A172 (cell line): ENCODE measurements at places on chromosomes 7 and 10. TPM values are rescaled to one million over a fixed set of nuclear protein-coding genes. Genes with fewer than 3 reads are reported as not detected.
A peak's percentile ranks its signal among the peaks of the same experiment; 100 is the strongest.

DNA sequence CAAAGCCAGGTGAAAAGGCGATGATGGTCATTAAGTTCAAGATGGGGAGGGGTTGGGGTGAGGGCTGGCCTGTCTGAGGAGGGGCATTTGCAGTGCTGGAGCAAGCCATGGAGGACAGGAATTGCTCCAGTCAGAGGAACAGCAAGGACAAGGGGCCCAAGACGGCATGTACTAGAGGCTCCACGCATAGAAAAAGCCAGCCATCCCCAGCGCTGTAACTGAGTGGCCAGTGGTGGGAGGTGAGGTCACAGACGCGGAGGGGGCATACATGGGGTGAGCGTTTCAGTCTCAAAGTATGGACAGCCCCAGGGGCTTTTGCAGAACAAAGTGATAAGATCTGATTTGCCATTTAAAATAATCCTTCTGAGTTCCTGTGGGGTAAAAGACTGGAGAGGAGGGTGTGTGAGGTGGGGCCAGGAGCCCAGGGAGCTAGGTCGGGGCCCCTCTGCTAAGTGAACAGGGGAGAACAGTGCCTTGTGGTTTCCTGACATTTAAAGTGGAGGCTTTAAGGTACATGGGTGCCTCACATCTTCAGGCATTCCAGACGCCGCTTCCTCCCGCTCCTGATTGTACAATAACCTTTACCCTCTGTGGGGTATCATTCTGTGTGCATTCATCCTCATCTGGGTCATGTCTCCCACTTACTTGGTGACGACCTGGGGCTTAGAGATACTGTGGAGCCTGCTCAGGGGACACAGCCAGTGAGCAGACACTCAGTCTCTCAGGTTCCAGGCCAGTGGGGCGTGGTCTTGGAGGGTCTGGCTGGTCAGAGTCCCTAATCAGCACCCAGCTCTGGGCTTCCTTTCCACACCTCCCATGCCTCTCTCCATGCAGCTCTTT is 105.6 kb upstream of the GPR26 start:
- no peak for DNase-seq

DNA sequence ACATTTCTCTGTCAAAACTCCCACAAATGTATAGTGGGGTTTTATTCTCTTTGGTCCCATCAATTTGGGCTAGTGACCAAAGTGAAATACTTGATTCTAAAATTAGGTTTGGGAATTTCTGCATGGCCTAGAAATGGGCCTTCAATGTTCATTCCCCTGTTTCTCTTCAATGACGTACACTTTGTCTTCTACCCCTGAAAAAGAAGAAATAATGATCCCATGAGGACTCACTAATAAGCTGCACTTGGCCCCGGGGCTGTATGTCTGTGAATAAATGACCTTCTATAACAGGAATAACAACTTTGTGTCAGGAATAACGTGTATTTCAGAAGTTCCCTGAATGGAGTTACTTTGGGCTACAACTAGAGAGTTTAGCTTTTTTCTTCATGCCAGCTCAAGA is 20.2 kb downstream of the OR6B1 start:
- no peak for DNase-seq

GRCh38 chr10:6200734-6201515 is 1.8 kb upstream of the PFKFB3 start:
- DNase-seq: peak; percentile 28

DNA sequence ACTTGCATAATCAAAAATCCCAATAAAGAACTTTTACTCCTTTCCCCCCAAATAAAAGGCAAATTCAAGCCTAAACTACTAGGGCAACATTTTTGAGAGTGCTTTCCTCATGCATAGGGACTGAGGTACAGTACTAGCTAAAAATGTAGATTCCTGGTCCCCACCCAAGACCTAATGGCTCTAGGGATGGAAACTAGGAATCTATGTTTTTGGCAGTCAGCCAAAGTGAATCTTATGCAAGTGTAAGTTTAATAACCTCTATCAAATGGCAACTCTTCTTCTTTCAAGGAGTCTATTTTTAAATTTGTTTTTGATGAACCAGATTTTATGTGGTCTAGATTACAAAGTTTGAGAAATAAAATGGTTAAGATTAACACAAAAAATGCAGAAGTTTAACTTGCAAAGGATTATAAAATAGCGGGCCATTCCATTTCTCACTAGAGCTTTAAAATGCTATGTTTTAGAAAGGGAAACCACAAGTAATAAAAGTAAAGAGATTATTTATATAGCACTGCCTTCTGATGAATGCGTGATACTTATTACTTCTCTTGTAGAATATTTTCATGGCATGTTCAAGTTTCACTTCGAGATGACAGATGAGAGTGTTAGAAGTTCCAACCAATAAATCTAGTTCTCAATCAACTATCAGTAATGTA is 70.4 kb upstream of the MDFIC start:
- DNase-seq: no peak

- DNase-seq: no peak
These were observed 216.9 kb downstream of the LRMDA start for GRCh38 chr10:75648351-75648750.

Gene HABP2
- total RNA-seq: not detected in 2 replicates

- peak; percentile 65 for DNase-seq
These were observed 982 bp downstream of the SFXN3 start for GRCh38 chr10:101031796-101032636.
